ENCODE measurements at places on chromosomes 2 and 18. TPM values are rescaled to one million over a fixed set of nuclear protein-coding genes. Genes with fewer than 3 reads are reported as not detected.

Gene CRYGA
- not detected for total RNA-seq

Gene VAMP5
- total RNA-seq, result 48.5 TPM

- H3K4me1 ChIP-seq, result peaks cover 1% of the 10 kb centered on the region
- no peak overlapping the region for H3K4me3 ChIP-seq
- DNase-seq, result no peak
- no peaks in the 10 kb centered on the region for H3K27me3 ChIP-seq
- no peak overlapping the region for H3K27ac ChIP-seq
- no peaks in the 10 kb centered on the region for H3K36me3 ChIP-seq
Measured at GRCh38 chr2:213108308-213108707, 43.1 kb downstream of the IKZF2 start.

DNA sequence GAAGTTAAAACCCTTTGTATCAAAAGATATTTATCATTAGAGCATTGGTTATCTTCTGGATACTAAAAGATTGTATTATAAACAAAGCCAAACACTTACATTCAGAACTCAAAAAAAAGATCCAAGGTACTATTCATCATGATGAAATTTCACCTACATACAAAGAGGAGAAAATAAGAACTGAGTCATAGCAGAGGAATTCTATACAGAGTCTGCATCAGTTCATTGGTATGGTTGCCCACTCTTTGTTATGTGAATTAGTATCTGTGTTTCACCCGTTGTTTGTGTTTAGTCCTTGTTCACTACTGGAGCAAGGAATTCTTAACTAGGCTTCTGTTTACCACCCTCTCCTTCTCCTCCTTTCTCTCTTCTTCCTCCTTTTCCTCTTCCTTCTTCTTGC is 157.9 kb downstream of the LNPK start:
- no peaks in the 10 kb centered on the region for H3K36me3 ChIP-seq
- no peak overlapping the region for H3K27ac ChIP-seq
- H3K4me3 ChIP-seq, result no peak overlapping the region
- no peak for DNase-seq
- H3K27me3 ChIP-seq, result no peaks in the 10 kb centered on the region

DNA sequence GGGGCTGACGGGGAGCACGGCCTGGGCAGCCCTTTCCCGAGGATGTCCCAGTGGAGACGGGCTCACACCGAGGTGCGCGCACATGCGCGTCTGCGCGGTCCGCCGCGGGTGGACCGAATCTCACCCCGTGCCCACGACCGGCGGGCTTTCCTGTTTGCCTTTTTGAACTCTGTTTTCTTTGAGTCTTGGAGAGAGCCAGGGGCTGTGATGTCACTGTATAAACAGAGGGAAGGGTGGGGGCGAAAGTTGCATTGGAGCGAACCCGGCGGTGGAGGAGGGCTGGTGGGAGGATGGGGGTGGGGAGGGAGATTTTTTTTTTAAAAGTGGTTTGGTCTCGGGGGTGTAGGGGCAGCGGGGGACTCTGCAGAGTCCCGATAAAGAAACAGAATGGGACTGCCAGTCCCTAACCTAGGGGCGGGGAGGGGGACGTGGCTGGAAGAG is 141.2 kb upstream of the CTAGE1 start:
- peak; percentile 82 for DNase-seq
- H3K27me3 ChIP-seq, result no peaks in the 10 kb centered on the region
- H3K27ac ChIP-seq, result peak overlapping the region; percentile 96
- H3K36me3 ChIP-seq, result no peaks in the 10 kb centered on the region

GRCh38 chr2:224222291-224222690 is 179.6 kb downstream of the FAM124B start:
- H3K27ac ChIP-seq, result no peak overlapping the region
- H3K36me3 ChIP-seq, result no peaks in the 10 kb centered on the region
- peaks cover 6% of the 10 kb centered on the region for H3K4me1 ChIP-seq
- H3K4me3 ChIP-seq, result no peak overlapping the region
- no peak for DNase-seq

DNA sequence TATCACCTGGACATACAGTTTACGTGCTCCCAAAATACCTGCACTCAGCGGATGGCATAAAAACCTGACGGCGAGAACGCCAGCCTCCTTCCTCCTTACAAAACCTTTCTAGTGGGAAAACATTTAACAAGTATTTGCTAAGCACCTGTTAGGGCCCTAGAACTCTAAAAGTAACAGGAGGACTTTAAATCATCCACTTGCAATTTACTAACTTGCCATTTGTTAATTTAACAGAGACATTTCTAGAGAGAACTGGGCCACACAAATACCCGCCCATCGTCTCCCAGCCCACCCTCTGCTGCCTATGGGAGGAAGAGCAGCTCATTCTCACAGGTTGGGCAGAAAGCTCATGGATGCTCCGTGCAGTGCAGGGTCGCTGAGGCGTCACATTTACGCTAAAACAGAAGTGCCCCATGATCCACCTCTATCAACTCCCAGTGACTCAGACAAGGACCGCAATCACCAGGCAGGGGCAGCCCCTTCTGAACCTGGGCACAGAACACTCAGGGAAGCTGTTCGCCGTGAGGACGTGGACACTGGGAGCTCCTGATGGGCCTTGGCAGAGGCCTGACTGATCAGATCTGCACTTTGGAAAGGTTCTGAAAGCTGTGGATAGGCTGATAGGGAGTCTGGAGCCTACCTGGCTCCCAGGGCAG is 106.9 kb downstream of the HDAC4 start:
- no peaks in the 10 kb centered on the region for H3K27me3 ChIP-seq
- peak overlapping the region; percentile 52 for H3K27ac ChIP-seq
- peak; percentile 31 for DNase-seq
- H3K4me1 ChIP-seq, result peaks cover 30% of the 10 kb centered on the region

- H3K4me3 ChIP-seq, result no peak overlapping the region
- no peak for DNase-seq
- H3K36me3 ChIP-seq, result no peaks in the 10 kb centered on the region
- no peaks in the 10 kb centered on the region for H3K4me1 ChIP-seq
- H3K27ac ChIP-seq, result no peak overlapping the region
- no peaks in the 10 kb centered on the region for H3K27me3 ChIP-seq
Measured at GRCh38 chr2:232300894-232301387, 77.6 kb upstream of the ALPP start.

Measured in ovary (tissue), 10 donors.